Neural crest cell (in vitro differentiated cells): ENCODE measurements at places on chromosomes 3 and 15. TPM values are rescaled to one million over a fixed set of nuclear protein-coding genes. Genes with fewer than 3 reads are reported as not detected.

FEZF2 gene
- total RNA-seq = 0.18 and 0.28 TPM in 2 replicates

TMIE gene
- 0.30 TPM in 1 of 2 replicates, not detected in the other for total RNA-seq

DNA sequence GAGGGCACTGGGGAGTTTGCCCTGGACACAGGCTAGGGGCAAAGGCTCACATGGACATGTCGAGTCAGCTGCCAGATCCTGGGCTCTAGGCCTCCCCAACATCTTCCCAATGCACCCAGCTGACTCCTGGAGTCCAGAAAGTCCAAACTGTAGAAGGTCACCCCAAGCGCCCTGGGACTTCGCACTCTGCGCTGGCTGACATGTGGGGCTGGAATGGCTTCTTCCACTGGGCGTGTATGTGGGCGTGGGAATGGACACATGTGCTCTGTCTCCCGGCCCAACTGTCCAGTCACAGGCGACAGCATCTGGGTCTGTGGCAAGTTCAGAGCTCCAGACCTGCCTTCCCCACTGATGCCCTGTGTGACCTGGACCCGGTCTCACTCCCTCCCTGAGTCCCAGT, 13.2 kb upstream of the FURIN start:
- no peak for DNase-seq

DNA sequence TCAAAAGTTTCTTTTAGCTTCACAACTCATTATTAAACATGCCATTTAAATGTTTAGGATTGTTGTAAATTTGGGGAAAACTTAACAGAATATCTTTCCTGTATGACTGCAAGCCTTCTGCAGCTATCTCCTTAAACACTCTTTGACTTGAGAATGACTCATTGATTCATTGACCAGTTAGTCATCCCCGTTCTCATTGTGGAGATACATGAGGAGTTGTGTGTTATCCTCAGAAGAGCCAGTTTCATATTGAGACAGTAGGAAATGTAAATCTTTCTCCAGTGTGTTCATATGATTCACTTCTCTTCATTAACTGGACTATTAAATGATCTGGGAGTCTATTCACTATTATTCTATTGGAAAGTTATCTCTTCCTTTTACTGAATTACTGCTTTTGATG, 83.0 kb downstream of the CRYGS start:
- DNase-seq = no peak

DNA sequence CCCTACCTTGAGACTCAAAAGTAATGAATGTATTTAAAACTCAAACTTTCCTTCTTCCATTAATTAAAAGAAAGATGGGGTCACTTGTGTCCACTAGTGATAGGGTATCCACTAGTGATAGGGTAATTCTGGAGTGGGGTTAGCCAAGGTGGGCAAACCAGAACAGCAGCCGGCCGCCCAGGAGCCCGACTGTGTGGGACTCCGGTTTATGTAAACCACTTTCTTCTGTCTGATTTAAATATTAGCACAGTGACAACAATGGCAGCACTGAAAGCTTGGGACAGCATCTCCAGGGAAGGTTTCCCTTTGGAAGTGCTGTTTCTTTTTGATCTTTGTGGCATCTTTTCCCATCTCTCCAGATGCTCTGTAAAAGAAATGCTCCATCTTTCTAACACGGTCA, 722 bp downstream of the MYZAP start:
- no peak for DNase-seq

DNA sequence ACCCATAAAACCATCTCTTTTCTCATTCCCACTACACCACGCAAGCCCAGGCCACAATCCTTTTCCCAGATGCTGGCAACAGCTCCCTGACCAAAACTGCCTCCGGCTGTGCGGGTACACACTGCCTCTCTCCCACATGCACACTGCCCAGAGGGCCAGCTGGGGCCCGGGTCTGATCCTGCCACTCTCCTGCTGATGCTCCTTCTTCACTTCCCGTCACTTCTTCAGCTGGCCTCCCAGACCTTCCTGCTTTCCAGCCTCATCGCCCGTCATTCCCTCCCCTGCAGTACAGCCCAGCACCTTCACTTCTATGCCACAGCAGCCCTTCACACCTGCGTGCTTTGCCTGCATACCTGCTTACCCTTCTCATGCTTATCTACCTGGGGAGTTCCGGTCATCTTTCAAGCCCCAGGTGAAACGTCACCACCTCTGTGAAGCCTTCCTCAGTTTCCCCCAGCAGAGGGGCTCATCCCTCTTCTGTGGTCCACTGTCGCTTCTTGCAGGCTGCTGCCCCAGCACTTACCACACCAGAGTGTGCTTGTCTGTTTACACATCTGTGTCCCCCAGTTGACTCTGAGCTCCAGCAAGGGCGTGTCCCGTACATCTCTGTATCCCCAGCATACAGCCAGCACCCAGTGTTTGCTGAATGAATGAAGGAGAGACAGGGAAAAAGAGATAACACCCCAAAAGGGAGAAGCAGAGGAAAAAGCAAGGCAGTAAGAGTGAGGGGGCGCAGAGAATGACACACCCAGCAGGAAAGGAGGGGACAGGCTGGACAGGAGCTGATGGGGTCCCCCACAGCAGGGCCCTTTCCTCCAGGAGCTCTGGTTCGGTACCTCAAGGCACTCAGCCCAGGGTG, 22.2 kb downstream of the GRAMD2A start:
- DNase-seq = no peak

DNA sequence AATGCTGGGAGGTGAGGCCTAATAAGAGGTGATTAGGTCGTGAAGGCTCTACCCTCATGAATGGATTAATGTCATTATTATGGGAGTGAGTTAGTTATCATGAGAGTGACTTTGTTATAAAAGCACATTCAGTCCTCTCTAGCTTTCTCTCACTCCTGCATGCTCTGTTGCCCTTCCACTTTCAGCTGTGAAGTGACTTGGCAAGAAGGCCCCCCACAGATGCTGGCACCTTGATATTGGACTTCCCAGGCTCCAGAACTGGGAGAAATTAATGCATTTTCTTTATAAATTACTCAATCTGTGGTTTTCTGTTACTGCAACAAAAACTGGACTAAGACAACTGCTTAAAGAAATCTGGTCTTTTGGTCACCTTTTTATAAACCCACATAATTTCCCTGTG, 144.3 kb downstream of the FBN1 start:
- DNase-seq = no peak

GRCh38 chr3:181493423-181493822, 218.3 kb upstream of the SOX2 start:
- no peak for DNase-seq

DNA sequence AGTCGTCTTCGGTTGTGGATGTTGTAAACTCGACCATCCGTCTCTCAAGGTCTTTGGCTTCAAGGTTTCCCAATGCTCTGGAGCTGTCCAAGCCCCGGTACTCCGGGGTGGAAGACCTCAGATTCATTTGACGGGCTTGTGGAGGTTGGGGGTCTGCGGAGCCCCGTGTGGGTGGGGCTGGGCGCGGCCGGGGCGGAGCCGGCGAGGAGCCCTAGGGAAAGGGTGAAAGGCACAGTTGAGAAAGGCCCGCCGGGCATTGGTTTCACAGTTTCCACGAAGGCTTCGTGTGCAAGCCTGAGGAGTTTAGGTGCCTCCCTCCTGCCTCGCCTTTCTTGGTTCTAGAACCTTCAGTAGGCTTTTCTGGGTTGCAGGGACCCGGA, 360 bp upstream of the MGA start:
- no peak for DNase-seq

- no peak for DNase-seq
Observed at GRCh38 chr3:43005253-43005652, 26.1 kb downstream of the GASK1A start.

- no peak for DNase-seq
Observed at GRCh38 chr3:171563298-171563697, 103.1 kb upstream of the TNIK start.

GRCh38 chr3:85604641-85605040, 645.9 kb downstream of the CADM2 start:
- no peak for DNase-seq

- no peak for DNase-seq
Observed at GRCh38 chr3:194740859-194741491, 55.3 kb downstream of the FAM43A start.

- no peak for DNase-seq
Observed at GRCh38 chr15:79919090-79919748, 22.4 kb upstream of the MTHFS start.

DNA sequence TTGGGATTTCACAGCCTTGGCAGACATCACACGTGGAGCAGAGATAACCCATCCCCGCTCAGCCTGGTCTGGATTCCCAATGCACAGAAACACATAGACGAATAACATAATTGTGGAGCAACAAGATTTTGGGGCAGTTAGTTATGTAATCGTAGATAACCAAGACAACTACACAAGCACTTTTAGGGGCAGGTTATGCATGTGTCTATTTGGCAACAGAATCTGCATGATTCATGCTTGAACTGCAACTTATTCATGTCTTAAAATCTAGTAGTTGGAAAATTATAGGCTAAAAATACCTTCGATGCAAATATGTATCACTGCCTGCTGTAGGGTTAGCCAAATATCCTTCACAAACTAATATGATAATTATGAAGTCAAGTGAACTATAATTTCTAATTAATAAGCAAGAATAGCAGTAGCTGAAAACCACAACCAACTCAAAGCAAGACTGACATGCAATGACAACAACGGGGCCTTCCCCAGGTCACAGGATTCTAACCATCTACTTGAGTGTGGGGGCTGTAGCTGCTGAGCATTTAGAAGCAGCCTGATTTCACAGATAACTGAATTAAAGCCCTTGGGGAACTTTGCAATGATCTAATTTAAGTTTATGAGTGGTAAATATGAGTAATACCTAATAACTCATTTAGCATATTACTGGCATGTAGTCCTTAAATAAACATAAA, 31.1 kb downstream of the DGKG start:
- DNase-seq = no peak

DNA sequence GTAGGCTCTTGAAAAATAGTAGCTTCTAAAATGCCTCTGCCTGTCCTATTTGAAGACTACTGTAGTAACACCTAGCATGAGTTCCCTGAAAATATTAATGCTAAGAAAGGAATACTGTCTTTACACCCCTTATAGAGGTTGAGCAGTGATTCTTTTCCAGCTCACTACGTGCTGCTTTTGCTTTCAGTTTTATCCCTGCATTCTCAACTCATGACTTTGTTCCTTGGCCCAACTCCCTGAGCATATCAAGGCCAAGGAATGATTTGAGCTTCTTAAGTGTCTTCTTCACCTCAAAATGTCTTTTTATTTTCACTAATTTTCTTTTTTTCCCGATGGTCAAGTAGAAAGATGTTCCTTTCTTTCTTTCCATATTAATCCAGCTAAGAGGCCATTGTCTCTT, 16.5 kb upstream of the P2RY13 start:
- DNase-seq = no peak

AP2M1 gene
- total RNA-seq = 271 and 289 TPM in 2 replicates

DNA sequence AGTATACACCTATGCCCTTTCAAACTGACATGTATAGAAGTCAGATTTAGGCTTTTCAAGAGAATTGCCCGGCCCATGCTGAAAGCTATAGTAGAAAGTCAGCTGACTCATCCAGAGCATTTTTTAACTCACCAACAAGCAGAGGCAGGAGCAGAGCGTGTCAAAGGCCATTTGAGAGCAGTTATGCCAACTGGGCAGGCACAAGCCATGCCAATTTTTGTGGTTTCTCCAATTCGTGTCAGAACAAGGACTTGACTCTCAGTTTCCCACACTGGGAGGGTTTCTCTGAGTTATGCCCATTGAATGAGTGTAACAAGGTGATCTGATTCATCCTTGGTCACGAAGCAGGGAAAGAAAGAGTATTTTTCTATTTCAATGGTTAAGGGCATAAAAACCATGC, 403.3 kb upstream of the THBS1 start:
- DNase-seq = no peak

GRCh38 chr3:53511246-53511645, 16.8 kb downstream of the CACNA1D start:
- no peak for DNase-seq

GRCh38 chr3:37768107-37768809, 93.4 kb upstream of the CTDSPL start:
- no peak for DNase-seq

ILDR1 gene
- not detected in 2 replicates for total RNA-seq

PPM1L gene
- total RNA-seq = 33.9 and 34.3 TPM in 2 replicates

GRCh38 chr3:141056751-141057171, 5.6 kb downstream of the SPSB4 start:
- no peak for DNase-seq

GRCh38 chr3:127988770-127989557, 63.3 kb upstream of the SEC61A1 start:
- DNase-seq = no peak

GRCh38 chr3:70501561-70501960, 189.1 kb upstream of the MDFIC2 start:
- DNase-seq = no peak

- DNase-seq = no peak
Observed at GRCh38 chr3:127035677-127036076, 52.8 kb downstream of the PLXNA1 start.

RNF168 gene
- 40.7 and 44.6 TPM in 2 replicates for total RNA-seq
